Iris pigment epithelial cell (primary cell): ENCODE measurements at places on chromosomes 1 and 21.

GRCh38 chr1:226424221-226425003 is 16.5 kb upstream of the PARP1 start:
- peak; percentile 39 for DNase-seq

GRCh38 chr1:115596080-115596780 is 45.5 kb upstream of the VANGL1 start:
- DNase-seq: peak; percentile 86

DNA sequence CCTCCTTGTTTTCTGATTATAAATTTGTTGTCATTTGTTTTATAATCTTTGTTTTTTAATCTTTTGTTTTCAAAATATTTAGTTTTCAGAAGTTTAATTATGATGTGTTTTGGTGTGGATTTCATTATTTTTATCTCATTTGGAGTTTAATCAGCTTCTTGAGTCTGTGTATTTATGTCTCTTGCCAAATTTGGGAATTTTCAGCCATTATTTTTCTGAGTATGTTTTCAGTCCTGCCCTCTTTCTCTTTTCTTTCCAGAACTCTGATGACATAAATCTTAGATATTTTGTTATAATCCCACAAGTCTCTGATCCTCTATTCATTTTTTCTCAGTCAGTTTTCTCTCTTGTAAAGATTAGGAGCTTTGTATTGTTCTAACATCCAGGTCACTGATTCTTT is 89.8 kb downstream of the RHOU start:
- no peak for DNase-seq

DNA sequence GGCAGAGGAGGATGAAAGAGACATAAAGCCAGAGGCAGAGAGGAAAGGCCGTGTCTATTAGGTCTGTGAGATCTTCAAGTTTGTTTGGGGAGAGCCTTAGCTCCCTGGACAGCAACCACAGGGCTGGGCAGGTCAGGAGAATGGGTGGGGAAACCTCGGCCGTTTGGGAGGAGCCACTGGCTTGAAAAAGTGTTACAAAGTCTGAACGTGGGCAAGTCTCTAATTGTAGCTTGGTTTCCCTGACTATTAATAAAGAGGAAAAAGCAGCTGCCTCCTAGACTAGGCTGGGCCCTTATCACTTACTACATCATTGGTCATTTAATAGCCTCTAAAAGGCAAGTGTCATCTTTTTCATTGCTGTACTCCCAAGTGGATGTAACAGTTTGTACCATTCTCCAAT is at the start of gene CCDC17:
Gene CCDC17, minus strand, starts transcription at position 83 of the 400 bp plus-strand sequence. CDS start 145 bp downstream, outside the sequence.
- DNase-seq: no peak
